Esophagus squamous epithelium (tissue), 5 donors: ENCODE measurements at places on chromosomes 2 and 18.

DNA sequence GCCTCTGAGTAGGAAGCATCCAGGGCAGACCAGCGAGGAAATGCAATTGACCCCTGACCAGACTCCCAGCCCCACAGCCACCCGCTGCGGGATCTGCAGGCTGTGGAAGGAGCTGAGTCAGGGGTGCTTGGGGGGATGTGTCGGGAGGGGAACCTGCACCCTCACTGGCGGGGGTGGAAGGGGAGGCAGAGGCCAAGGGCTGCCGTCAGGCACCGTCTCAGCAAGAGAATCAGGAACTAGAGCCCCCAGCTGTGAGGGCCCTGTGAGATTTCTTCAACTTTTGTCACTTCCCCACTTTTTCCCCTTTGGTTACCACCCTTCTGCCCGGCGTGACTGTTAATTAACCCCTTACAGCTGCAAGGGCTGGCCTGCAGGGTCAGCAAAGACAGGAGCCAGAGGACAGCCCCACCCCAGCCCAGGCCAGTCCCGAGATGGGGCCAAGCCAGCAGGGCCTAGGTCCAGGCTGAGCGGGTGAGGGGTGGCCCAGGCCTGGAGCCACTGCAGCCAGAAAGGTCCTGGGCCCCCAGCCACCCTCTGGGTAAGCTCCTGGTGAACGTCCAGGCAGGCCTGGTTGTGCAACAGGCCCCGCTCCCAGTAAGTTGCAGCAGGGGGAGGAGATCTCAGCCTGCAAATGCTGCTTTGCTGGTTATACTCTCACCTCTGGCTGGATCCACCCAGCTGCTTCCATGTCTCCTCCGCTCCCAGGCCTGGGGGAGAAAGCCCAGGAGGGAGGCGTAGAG, 147.0 kb upstream of the ID2 start:
- no peak for DNase-seq

DNA sequence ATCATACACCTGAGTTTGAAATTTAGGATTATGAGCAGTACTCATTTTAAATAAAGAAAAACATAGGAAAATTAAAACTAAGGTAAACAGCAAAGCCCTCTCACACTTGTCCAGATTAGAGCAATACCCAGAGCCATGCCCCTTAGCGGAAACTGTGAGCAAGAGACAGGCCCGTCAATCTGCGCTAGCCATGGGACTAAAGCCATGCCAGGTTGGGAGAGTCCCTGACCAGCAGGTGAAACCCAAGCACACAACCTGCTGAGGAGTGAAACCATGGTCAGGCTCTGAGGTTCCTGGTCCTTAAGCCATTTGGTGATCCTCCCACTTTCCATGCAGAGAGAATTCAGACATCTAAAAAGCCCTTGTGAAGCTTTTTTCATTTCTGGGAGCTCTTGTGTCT, 494.3 kb downstream of the STK39 start:
- no peak for DNase-seq

DNA sequence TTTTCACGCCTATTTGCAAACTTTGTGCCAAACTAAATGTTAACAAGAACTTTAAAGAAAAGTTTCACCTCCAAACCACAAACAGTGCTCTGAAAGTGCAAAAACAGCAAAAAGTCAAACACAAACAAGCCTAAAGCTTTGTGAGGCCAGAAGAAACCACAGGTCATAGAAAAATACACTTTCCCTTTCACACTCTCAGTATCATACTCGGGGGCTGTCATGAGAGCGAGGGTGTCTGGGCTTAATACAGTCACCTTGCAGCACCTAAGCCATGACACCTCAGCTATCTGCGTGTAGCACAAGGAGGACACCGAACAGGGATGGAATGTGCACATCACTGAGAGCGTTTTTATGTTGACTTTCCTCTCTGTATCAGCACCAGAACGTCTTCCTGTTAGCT, 26.6 kb upstream of the SEH1L start:
- DNase-seq, result no peak

- DNase-seq, result peak; percentile 30
Measured at GRCh38 chr2:26769089-26769761, 5.1 kb downstream of the SLC35F6 start.

- no peak for DNase-seq
Measured at GRCh38 chr2:68698567-68699377, 35.8 kb upstream of the ARHGAP25 start.

DNA sequence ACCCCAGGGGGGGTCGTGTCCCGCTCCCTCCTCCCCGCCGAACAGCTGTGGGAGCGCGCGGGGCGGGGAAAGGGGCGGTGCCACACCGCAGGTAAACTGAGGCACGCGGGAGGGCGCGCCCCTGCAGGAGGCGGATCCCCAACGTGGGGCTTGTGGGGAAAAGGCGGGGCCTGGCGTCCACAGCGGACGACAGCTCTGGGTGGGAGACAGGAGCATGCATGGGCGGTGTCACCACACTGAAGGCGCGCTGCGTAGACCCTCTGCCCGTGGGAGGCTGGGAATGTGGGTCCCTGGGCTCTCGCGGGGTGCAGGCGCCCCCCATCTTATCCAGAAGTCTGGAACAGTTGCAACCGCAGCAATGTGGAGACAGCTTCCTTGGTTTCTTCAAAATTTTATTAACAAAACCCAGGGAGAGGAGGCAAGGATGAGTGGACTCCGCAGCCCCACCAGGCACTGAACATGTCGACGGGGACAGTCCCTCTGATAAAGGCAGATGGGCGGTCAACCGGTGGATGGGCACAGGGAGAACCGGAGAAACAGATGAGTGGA, 723 bp upstream of the MBD1 start:
- DNase-seq, result no peak

DNA sequence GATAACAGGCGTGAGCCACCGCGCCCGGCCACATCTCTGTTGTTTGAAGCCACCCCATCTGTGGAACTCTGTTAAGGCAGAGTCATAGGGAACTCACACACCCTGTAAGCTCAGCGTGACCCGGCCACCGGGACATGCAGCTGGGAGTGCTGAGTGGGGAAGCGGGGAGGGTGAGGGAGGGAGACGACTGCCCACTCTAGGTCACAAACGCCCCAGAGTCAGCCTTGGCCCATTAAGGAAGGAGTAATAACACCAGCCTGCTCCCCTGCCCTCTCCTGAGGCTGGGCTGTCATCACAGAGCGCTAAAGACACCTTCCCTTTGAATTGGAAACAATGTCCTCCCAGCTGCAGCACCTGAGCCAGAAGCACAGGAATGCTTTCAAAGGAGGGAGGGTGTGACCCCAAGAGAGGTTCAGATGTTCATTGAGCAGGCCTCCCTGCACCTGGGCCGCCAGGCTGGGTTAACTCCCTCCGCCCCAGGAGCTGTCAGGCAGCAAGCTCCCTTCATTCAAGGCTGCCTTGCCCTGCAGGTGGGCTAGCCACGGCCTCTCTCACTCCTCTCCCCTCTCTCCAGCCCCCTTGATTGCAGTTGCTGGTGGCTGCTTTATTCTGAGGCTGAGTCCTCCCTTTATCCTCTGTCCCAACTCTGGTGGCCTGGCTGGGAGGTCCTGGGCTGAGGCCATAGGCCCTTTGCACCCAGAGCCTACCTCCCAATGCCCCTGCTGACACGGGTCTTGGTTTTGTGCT, 77.2 kb upstream of the HPCAL1 start:
- DNase-seq, result no peak

- no peak for DNase-seq
Measured at GRCh38 chr2:143429932-143430679, 300.9 kb downstream of the ARHGAP15 start.

DNA sequence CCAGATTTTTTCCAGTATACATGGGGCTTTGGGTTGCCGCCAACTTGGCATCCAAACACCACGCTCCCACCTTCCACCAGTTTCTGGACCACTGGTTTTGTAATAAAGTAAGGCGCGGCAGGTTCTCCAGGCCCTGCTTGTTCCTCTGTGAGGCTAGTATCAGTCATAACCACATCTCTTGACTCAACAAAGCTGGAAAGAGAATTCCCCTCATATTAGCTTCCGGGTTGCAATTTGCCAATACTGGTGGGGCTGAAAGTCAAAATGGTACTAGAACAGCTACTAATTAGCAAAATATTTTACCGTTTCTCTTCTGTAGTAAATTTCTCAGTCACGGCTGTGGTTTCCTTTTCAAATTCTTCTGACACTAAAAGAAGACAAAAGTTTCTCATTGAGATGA, 25.0 kb downstream of the TTN start:
- DNase-seq, result no peak

GRCh38 chr2:95268211-95269035, 5.8 kb upstream of the PROM2 start:
- DNase-seq, result no peak

DNA sequence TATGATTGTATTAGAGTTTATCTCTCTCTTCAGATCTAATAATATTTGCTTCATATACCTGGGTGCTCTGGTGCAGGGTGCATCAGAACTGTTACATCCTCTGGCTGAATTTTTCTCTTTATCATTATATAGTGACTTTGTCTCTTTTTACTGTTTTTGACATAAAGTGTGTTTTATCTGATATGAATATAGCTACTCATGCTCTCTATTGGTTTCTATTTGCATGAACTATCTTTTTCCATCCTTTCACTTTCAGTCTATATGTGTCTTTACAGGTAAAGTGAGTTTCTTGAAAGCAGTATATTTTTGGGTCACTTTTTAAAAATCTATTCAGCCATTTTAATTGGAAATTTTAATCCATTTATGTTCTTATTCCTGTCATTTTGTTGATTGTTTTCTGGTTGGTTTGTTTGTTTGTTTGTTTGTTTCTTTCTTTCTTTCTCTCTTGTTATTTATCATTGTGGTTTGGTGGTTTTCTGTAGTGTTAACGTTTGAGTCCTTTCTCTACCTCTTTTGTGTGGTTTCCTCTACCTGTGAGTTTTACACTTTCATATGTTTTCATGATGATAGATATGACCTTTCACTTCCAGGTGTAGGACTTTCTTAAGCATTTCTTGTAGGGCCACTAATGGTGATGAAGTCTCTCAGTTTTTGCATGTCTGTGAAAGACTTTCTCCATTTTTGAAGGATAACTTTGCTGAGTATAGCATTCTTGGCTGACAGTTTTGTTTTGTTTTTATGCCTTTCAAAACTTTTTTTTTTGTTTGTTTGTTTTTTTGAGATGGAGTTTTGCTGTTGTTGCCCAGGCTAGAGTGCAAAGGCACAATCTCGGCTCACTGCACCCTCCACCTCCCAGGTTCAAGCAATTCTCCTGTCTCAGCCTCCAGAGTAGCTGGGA, 54.9 kb downstream of the CCNT2 start:
- no peak for DNase-seq

GRCh38 chr2:37566517-37566981, 104.9 kb downstream of the CDC42EP3 start:
- DNase-seq, result no peak

- DNase-seq, result no peak
Measured at GRCh38 chr2:182901748-182902147, 35.3 kb upstream of the FRZB start.

GRCh38 chr2:157480182-157480961, 36.5 kb upstream of the CYTIP start:
- no peak for DNase-seq

GRCh38 chr2:1625281-1626001, 118.9 kb downstream of the PXDN start:
- DNase-seq, result no peak

- DNase-seq, result no peak
Measured at GRCh38 chr18:55256226-55256928, 297.1 kb upstream of the CCDC68 start.

DNA sequence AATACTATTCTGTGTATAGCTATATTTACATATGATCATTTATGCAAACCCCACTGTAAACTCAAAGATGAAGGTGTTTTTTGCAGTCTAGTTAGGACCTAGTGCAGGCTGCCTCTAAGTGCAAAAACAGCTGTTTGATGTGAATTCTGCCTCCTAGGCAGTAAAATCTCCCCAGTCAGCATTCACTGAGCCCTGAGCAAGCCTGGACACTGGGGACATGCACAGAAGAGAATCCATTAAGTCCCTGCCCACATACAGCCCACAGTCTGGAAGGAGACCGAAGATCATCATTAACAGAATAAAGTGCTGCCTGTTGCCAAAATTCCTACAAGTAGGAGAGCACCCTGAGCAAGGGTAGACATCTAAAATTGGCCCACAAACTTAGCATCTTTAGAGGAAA, 14.4 kb upstream of the BIN1 start:
- DNase-seq, result no peak

DNA sequence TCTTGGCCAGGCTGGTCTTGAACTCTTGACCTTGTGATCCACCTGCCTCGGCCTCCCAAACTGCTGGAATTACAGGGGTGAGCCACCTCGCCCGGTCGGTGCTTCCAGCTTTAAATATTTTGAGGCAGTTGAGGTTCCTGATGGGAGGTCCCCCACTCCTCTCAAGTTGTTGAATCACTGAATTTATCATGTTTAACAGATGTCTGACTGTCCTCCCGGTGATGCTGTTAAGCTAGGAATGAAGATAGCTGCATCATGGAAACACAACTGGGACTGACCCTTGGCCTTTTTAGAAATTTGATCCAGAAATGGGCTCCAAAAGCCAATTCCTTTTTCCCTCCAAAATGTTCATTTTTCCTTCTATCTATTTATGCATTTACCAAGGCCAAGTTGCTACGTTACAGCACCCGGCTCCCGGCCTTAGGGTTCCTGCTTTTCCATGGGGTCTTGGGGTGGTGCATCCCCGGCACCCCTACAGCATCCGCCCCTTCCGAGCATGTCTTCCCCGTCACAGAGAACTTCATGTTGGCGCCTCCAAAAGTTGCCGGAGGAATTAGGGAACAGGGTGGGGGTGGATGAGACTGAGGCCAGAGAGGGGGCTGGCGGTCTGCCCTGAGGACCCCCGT, 43.9 kb downstream of the PAX8 start:
- DNase-seq, result no peak

DNA sequence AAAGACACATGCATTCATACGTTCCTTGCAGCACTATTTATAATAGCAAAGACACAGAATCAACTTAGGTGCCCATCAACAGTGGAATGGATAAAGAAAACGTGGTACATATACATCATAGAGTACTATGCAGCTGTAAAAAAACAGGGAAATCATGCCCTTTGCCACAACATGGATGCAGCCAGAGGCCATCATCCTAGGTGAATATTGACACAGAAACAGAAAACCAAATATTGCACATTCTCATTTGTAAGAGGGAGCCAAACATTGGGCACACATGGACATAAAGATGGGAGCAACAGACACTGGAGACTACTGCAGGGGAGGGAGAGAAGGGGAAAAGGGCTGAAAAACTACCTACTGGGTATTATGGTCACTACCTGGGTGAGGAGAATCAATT, 73.5 kb downstream of the SESTD1 start:
- no peak for DNase-seq

DNA sequence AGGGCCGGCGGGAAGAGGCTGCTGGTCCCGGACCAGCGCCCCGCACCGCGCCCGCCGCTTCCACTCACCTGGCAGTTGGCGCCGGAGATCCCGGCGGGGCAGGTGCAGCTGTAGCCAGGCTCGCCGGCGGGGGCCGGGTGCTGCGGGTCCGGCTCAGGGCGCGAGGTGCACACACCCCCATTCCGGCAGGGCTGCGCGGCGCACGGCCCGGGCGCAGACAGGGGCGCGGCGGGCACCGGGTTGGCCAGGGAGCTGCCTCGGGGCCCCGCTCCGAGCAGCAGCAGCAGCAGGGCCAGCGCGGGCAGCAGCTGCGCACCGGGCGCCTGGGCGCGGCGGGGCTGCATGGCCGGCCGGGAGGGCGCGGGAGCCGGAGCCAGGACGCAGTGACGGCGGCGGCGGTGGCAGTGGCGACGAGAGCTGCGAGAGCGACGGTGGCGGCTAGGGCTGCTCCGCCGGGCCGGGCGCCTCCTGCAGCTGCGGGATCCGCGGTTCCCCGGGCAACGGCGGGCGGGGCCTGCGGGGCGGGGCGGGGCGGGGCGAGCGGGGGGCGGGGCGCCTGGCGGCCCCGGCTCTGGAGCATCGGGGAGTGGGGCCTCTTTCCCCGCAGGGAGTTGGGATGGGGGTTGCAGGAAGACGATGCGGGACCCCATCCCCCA, at the start of gene DNER:
DNER (minus strand) TSS at position 476 of the 656 bp plus-strand sequence; CDS start at position 344, 132 bp downstream.
- DNase-seq, result no peak

GRCh38 chr2:232200195-232200594, 178.4 kb upstream of the ALPP start:
- DNase-seq, result no peak
